ENCODE measurements at places on chromosomes 5 and 9.

GRCh38 chr5:14851597-14851996 is 20.0 kb downstream of the ANKH start:
- DNase-seq = no peak

GRCh38 chr5:126947146-126948010 is 83.0 kb downstream of the MARCHF3 start:
- DNase-seq = no peak

DNA sequence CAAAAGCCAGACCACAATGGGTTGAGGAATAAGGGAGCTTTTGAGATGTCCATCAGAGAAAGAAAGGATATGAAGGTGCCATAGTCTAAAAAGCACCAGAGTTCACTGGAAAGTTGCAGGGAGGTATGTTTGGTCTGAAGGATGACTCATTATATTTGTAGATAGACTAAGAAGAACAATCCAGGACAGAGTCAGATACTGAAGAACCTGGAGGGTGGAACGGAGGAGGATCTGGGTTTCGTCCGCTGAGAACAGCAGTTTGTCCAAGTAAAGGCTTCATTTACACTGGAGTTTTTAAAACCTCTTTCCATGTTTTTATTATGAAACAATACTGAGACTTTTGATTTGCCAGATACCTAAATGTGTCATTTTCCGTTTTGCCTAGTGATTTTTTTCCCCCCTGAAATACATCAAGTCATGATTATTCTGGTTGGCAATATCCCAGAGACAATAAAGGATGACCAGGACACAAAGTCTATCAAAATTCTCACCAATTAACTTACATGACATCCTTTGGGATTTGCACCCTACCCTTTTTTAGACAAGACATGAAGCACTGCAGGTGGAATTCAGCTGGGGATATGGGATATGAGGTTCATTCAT is 219.9 kb downstream of the MLLT3 start:
- no peak for DNase-seq

DNA sequence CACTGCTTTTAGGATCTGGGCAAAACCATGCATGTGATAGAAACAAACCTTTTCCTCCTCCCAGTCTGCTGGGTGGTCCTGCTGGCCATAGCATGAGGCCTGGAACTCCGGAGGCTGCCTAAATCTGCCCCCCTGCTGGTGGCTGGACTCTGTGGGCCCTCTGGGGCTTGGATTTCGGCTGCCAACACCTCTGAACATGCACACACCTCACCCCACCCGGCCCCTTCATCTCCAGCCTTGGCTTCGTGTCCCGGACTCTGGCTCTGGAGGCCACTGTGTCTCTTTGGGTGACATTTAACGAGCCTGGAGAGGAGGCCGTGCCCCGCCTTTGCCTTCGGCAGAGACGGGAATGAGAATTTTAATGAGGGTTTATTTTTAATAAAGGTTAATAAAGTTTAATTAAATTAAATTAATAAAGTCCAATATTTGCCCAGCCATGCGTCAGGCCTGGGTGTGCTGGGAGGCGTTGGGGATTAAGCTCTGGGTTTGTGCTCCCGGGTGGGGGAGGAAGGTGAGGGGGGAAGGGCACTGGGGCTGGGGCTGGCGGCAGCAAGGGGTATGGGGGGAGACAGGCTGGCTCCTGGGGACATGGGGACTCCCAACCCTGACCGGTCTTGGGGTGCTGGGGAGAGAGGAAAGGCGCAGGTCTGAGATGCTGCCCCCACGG is 251.8 kb downstream of the PBX3 start:
- no peak for DNase-seq

- DNase-seq = no peak
Measured at GRCh38 chr9:36609306-36609705, 36.6 kb downstream of the MELK start.

DNA sequence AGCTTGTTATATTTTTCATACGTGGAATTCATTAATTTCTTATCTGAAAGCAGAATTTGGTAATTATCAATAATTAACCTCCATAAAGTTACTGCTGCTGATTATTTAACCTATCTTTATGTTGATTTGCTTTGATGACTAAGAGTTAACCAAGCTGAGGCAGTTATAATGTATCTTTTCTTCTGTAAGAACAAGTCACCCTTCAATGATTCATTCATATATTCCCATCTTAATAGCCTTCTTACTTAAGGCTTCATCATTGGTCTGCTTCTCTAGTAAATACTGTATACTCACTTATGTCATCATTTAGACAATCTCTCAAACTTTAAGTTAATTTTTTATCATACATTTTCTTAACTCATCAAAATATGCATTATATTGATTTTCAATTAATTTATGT is 592.2 kb downstream of the ANXA1 start:
- no peak for DNase-seq

DNA sequence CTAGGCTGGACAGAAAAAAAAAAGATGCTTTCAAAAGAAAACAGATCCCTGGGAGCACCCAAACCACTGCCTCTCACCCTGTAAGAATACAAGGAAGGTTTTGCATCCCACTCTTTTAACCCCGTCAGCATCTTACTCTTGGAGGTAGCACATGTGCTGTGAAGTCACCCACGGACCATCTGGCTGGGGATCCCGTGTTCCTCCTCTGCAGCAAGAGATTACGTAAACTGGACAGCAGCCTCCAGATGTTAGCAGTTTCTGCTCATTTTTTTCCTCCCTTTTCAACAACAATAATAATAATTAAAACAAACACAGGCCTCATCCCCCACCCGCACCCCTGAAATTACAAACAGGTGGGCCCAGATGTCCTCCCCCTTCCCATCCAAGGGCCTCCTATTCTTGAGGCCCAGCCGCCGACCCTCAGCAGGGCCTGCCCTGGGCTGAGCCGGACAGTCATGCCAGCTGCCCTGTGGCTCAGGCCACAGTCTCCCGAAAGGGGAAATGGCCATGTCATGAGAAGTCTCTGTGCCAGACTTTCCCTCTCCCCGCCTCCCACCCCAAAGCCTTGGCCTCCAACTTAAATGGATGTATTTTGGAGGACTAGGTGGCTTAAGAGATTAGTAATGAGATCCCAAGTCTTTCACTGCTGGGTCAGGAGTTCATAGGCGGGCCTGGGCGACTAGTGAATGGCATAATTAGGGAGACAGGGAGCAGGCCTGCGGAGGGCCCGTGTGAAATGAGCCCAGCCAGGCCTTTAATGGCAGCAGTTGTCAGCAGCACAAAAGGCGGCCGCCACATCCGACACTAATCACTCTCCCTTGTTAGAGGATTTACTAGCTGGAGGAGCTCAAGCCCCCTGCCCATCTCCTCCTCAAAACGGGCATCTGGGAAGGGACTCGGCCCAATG is 165.1 kb downstream of the PAPPA start:
- peak; percentile 53 for DNase-seq

GRCh38 chr5:14668181-14668591 is 3.7 kb downstream of the OTULIN start:
- DNase-seq = no peak
